Thyroid gland (tissue), 4 donors: ENCODE measurements at places on chromosomes 7 and 10.
A peak's percentile ranks its signal among the peaks of the same experiment; 100 is the strongest.

DNA sequence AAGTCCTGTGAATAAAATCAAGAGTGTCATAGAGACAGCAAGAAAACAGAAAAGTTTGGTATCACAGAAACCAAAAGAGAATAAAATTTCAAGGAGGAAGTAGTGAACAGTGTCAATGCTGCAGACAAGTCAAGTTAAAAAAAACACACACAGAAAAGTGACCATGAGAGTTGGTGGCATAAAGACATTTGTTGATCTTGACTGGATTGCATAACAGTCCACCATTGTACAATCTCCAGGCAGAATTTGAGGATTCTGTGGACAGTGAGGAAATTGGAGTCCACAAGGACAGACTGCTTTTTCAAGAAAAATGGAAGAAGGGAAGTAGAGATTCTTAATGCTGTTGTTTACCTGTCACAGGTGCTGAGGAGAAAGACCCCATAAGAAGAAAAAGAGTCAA lies 412.5 kb downstream of the PLXDC2 start:
- DNase-seq: no peak

- DNase-seq: no peak
Observed at GRCh38 chr7:2799253-2799652, 44.9 kb downstream of the GNA12 start.

- DNase-seq: no peak
Observed at GRCh38 chr10:71555087-71555723, 158.5 kb downstream of the CDH23 start.

DNA sequence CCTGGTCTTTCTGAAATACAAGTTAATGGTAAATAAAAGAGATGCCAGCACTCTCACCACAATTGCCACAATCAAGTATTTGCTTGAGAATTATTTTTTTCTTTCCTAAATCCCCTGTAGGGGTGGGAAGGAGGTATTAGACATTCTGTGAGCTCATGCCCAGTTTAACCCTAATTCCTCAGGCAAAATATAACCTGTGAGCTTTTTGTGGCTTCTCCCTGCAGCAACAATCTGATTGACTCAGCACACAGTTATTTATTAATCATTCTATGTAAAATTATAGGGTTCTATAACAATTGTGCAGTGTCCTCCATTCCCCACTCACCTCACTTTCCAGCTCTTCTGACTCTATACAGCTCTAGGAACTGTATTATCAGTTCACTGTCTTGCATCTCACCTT lies 66.3 kb downstream of the GLI3 start:
- DNase-seq: no peak

DNA sequence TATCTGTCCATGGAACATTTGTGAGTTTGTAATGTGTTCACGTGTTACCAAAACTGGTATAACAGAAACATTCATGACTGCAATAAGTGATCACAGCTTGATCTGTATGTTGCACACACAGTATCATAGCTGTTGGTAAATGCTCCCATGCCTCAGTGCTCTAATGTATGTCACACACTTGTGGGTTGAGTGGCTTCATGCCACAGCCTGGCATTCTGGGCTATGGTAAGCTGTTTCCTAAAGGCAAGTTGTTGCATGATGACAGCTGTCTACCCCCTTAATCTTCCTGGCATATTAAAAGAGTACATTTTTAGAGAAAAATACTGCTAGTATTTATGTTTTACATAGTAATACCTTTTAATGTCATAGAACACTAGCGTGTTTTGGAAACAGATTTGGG lies 35.2 kb downstream of the PRPF18 start:
- DNase-seq: no peak

GRCh38 chr7:35015346-35015859 lies 21.9 kb downstream of the DPY19L1 start:
- no peak for DNase-seq

GRCh38 chr10:115665549-115665948 lies 572.4 kb downstream of the ATRNL1 start:
- DNase-seq: no peak

DNA sequence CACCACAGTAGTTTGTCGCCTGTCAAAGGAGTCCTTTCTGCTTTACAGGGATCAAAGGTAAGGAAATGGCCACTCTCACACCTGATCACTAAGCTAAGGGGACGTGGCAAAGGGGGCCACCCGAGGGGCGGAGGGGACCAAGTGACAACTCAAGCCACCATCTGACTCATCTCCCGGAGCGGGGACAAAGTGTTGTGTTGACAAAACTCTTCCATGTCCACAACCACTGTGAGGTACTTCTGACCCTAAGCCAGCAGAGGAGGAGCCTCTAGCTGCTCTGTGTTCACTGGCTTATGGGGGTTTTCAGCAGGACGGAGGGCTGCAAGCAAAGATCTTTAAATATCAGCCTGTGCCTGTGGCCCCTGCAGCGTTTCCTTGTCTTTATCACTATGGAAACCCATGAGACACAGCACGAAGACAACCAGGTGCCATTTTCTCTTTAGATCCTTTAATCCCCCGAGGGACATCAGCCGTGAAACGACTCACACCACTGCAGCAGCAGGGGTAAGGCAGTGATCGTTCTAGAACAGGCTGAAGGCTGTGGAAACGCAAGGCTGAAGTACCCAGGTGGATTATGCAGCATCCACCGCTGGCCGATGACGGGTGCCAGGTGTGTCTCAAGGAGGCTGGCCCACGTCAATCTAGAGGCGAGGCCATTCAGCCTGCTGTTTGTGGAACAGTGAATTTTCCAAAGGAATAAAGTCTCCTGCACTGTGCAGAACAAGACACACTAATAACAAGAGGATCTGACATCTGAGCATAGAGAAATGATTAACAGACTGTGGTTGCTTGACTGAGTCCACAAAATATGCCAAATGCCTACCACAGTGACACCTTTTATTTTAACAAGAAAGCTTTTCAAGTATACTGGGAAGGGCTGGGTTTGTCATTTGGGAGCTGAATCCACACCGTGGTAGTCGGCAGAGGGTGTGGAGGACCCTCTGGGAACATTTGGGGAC lies 26.6 kb upstream of the DDC start:
- no peak for DNase-seq

DNA sequence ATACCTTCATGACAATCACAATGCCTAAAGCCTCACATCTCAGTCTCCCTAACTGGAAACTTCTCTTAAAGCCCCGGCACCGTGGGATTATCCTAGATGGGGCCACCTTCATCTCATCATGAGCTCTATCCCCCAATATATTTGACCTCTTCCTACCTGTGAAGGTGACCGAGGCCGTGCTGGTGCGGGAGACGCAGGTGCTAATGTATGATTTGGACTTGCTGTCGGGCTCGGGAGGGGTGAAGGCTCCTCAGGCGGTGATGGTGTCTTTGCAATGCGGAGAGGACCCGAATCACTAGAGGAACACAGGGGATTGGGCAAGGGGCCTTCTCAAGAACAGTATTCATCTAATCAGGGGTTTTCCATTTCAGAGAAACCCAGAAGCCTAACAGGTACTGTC lies 168.4 kb downstream of the AMPH start:
- no peak for DNase-seq

GRCh38 chr7:43111630-43112458 lies 603 bp upstream of the HECW1 start:
- DNase-seq: no peak

- no peak for DNase-seq
Observed at GRCh38 chr7:30322271-30323005, 38.0 kb downstream of the ZNRF2 start.

GRCh38 chr7:133753513-133753912 lies 373.6 kb upstream of the LRGUK start:
- DNase-seq: no peak

- no peak for DNase-seq
Observed at GRCh38 chr10:107238275-107238674, 73.8 kb upstream of the SORCS1 start.

DNA sequence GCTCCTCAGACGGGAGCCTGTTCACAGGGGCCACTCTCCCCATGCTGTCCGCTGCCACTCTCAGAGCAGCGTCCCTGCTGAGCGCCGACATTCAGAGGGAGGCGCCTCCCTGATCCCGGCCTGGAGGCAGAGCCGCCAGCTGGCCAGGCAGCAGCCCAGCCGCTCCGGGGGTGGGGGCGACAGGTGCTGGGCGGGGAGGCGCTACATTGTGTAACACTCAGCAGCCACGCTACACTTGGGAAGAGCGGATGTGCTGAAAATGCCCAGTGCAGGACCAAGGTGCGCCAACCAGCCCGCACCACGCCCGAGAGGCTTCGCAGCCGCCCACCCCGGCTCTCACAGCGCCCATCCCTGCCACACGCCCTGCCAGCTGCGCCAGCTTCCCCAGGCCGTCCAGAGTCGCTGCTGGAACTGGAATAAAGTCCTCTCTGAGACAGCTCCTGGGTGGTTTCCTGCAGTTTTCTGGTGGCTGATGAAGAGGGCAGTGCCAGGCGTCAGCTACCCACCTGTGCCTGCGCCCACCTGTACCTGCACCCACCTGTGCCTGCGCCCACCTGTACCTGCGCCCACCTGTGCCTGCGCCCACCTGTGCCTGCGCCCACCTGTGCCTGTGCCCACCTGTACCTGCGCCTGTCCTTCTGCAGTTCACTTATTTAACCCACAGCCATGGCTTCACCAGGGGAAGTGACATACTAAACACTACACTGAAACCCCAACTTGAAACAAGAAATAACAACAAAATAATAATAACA lies 25.7 kb downstream of the STK32C start:
- no peak for DNase-seq

- DNase-seq: no peak
Observed at GRCh38 chr10:68402276-68402675, 4.8 kb downstream of the RUFY2 start.

- peak; percentile 57 for DNase-seq
Observed at GRCh38 chr7:93147363-93147762, 822 bp downstream of the SAMD9L start.

DNA sequence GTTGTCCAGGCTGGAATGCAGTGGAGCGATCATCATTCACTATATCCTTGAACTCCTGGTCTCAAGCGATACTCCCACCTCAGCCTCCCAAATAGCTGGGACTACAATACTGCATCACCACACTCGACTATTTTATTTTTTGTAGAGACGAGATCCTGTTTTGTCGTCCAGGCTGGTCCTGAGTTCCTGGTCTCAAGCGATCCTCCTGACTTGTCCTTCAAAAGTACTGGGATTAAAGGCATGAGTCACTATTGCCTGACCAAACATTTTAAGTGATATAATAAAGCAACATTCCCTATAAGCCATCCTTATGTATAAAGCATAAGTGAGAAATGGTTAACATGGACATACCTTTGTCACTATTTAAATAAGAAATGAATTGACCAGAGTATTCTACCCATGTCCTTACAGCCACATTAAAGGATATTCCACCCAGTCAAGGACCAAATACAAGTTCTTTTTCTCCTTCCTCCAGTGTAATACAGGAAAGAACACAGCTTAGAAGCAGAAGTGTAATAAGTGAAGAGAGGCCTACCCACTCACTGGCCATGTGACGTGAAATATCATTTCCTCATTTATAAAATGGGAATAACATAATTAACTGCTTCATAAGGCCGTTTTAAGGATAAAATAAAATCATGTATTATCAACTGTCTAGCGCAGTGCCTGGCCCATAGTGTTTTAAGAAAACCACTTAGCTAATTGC lies 82.0 kb downstream of the DOCK4 start:
- DNase-seq: no peak

- DNase-seq: peak; percentile 29
Observed at GRCh38 chr10:71766717-71767419, 6.5 kb downstream of the VSIR start.

GRCh38 chr7:6430271-6430940 lies 17.3 kb downstream of the DAGLB start:
- no peak for DNase-seq

GRCh38 chr10:87706731-87707130 lies 47.1 kb downstream of the PAPSS2 start:
- peak; percentile 29 for DNase-seq

DNA sequence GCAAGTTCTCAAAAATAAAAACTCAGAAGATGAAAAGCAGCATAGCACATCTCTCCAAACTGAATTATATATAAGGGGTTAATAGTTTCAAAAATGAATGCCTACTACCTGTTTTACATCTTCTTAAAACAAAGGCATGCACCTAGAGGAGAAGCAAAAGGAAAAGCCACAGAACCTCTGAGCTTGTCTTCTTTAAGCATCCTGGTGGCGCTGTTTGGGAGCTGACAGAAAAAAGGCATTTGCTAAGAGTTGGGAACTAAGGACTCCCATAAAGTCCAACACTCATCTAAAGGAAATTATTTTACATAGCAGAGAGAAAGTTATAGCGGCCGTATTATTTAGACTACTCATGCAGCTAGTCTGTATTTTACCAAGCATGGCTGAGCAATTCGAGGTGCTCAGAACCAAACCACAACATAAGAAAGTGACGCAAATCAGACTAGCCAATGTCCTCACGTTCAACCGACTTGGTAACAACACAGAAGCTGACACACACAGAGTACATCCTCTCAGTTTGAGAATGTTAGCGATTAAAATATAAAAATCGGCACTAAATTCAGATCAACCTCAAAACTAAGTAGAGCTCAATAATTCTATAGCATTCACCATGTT lies 38.8 kb downstream of the PTN start:
- no peak for DNase-seq

DNA sequence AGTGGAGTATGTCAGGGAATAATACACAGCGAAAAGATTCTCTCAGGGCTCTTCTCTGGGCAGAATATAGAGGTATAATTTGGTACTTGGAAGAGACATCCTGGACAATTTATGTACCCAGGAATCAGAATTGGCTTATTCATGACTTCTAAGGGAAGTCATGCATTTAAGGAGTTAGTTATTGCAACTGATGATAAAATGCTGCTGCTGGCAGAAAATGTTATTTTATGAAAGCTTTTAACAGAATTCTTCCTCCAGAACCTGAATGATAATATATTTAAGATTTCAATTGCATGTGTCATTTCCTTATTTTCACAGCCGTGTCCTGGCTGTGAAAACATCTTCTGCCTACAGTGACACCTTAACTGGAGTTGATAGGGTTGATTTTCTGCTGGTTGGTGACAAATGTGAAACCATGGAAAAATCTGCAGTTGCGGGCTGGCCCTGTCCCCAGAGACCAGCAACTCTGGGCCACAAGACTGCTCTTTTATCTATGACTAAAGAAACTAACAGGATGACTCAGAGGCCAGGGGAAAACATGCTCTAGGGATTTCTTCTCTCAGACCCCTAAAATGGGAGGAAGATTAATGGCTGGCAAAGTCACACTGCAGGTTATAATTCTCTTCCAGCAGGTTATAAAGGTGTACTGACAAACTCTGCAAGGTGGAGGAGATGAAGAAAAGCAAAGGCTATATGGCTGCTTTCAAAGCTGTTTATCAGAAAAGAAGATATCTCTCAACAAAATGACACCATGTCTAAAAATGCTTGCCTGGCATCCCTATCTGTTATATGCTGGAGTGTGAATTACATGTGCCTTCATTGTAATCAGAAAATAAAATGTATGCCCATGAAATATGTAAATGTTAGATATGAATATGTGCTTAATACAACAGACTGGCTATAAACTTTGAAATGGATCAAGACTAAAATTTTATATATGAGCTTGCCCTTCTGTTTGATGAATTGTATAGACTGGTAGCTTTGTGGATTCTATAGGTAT lies 12.1 kb upstream of the TRUB1 start:
- DNase-seq: no peak

DNA sequence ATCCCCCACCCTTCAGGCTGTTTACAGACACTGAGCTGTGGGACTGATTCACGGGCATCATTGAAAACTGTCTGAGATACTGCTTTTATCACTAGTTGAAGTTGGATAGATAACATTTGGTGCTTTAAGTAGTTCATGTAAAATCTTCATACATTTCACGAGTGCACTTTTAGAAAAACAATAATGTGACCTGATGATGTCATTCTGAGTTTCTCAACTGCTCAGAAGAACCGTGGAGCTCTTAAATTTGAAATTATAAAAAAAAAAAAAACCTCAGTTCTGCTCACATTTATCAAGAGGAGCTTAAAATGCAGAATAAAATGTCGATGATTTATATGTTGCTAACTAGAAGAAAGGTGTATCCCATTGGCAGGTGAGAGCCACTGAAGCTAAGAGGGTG lies 81.5 kb downstream of the GALNT11 start:
- DNase-seq: no peak
